ENCODE measurements at places on chromosomes 13 and 19. TPM values are rescaled to one million over a fixed set of nuclear protein-coding genes. Genes with fewer than 3 reads are reported as not detected.

The GNG7 gene
- not detected for total RNA-seq

GRCh38 chr13:22915442-22916082 is 265.2 kb upstream of the SGCG start:
- H3K4me3 ChIP-seq: peak overlapping the region; percentile 30
- H3K27me3 ChIP-seq: no peaks in the 10 kb centered on the region
- no peak for DNase-seq
- no peaks in the 10 kb centered on the region for H3K4me1 ChIP-seq
- no peak overlapping the region for H3K27ac ChIP-seq
- no peaks in the 10 kb centered on the region for H3K36me3 ChIP-seq

DNA sequence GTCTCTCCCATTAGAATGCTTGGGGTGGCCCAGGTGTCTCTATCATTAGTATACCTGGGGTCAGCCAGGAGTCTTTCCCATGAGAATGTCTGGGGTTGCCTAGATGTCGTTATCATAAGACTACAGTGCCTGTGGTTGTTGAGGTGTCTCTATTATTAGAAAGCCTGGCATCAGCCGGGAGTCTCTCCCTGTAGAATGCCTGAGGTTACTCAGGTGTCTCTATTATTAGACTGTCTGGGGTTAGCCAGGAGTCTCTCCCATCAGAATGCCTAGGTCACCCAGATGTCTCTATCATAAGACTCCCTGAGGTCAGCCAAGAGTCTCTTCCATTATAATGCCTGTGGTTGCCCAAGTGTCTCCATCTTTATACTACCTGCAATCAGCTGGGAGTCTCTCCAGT is 1541.1 kb downstream of the UQCRFS1 start:
- no peak overlapping the region for H3K27ac ChIP-seq
- no peak for DNase-seq
- H3K4me1 ChIP-seq: no peaks in the 10 kb centered on the region
- no peak overlapping the region for H3K4me3 ChIP-seq
- no peaks in the 10 kb centered on the region for H3K36me3 ChIP-seq
- H3K27me3 ChIP-seq: no peaks in the 10 kb centered on the region

DNA sequence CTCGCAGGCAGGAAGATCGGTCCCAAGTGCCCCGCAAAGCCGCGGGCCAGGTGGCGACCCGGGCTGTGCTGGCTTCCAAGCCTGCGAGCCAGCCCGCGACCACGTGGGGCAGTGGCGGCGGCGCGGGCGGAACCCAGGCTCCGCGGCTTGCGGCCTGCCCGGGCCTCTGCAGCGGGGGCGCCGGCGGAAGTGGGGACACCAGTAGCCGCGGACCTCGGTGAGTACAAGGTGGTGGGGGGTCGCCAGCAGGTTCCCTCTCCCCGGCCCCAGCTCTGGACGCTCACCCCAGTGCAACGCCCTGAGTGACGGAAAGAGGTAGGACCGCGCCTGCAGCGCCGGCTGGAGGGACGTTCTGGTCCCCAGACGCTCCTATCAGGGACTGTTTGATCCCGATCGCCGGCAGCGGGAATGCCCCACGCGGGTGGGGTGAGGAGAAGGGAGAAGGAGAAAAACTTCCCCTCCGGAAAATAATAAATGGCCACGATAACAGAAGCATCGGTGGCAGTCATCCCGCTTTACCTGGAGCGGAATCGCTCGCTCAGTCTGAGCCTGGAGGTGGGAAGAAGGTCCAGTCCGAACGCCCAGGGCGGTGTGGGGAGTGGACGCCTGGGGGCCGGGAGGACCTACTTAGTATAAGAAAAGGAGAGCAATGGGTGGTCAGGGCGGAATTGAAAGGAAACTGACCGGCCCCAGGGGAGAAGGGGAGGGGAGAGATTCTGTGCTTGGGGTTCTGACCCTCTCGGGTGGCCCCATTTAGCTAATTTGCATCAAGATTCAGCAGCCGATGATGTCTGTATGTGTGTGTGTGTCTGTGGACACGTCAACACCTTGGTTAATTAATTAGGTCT is at the start of gene GEMIN7:
Gene GEMIN7 (plus strand): TSS at position 198 of the 848 bp plus-strand sequence. CDS start 10,855 bp downstream, outside the sequence.
- H3K27ac ChIP-seq: peak within 1 kb of the TSS; percentile 11
- peaks cover 26% of the 10 kb centered on the region for H3K36me3 ChIP-seq
- DNase-seq: peak; percentile 74

DNA sequence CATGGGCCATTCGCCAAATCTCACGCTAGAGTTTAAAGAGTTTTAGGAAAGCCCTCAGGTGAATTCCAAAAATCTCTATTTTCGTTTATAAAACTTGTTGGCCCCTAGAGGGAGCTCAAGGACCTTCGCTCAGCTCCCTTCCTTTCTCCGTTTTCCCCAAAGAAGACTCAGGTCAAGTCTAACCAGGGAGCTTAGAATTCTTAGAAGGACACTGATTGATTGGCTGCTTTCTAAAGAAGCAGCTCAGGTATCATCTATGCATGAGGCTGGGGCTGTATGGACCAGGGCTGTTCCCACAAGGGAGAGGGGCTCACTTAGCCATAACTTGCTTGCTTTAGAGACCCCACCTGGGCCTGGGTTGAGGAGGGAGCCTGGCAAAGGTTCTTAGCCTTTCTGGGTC is 20.5 kb downstream of the DZIP1 start:
- H3K4me1 ChIP-seq: 0 out of 2 replicates have a peak, but pooled peaks cover 5% of the 10 kb centered on the region
- no peaks in the 10 kb centered on the region for H3K27me3 ChIP-seq
- H3K4me3 ChIP-seq: no peak overlapping the region
- peaks cover 77% of the 10 kb centered on the region for H3K36me3 ChIP-seq

Measured in SJSA1 (cell line).